ENCODE measurements at places on chromosomes 11 and 22.

- DNase-seq = no peak
Measured at GRCh38 chr11:123377355-123377754, 52.7 kb upstream of the GRAMD1B start.

DNA sequence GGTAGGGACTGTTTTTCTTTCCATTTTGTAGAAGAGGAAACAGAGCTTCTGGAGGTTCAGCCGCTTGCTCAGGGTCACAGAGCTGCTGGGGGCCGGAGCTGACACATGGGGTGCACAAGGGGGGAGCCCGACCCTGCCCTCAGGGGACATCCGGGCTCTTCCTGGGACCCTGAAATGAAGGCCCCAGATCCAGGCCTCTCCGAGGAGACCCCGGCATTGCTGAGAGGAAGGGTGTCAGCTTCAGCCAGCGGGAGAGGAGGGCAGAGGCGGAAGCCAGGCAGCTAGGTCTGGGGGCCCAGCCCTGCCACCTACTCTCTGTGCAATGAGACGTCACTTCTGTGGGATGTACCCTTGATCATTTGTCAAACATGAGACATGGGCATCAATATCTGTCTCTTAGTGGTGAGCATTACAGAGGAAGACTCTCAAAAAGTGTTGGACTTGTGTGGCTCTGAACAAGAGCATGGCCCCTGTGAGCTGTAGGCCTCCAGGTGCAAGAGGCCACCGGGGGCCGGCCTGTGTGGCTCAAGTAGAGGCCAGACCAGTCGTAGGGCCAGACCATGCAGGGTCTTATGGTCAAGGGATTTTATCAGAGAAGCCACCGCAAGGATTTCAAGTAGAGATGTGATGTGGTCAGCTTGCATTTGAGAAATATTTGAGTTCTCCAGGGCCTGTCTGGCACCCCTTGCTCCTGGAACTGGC, 10.3 kb downstream of the MPPED1 start:
- no peak for DNase-seq

DNA sequence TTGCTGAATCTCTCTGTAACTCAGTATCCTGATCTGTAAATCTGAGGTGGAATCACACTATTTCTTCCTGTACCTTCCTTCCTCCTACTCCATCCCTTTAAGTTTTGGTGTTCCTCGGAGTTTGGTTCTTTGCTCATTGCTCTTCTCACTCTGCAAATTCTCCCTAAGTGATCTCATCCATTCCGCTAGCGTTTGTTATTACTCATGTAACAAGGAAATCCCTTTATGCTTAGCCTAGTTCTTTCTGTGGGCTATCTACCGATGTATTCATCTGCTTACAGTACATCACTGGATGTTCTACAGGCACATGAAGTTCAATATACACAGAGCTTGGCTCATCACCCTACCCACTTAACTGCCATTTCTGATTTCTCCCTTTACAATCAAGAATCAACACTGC, 1.6 kb upstream of the CEP295 start:
- DNase-seq = no peak

GRCh38 chr11:26943636-26944035, 50.3 kb upstream of the FIBIN start:
- DNase-seq = no peak

DNA sequence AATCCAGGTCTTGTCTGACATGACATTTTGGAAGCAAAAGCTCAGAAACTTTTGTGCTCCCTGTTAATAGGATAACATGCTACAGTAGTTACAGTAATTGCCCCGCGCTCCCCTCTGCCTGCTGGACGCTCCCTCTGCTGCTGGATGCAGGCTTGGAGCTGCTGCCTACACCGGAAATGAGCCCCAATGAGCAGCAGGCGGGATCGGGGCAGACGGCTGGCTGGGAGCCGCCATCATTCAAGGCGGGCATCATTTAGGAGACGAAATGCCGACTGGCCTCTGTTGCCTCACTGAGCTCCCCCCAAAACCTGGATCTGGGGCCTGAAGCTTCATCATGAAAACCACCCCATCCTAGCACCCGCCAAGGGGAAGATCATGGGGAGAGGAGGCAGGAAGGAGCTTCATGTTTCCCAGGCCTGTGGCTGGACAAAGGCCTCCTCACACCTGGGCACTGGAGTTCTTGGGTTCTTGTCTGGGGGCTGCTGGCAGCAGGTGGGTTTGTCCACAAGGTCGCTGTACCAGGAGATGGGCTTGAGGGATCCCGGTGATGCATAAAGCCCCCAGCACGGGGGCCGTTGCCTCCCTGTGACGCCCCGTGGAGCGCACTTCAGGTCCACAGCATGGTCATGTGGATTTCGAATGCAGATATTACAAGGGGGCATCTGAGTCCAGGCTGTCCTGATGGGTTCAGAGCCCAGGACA, 664.3 kb downstream of the BRD1 start:
- no peak for DNase-seq

DNA sequence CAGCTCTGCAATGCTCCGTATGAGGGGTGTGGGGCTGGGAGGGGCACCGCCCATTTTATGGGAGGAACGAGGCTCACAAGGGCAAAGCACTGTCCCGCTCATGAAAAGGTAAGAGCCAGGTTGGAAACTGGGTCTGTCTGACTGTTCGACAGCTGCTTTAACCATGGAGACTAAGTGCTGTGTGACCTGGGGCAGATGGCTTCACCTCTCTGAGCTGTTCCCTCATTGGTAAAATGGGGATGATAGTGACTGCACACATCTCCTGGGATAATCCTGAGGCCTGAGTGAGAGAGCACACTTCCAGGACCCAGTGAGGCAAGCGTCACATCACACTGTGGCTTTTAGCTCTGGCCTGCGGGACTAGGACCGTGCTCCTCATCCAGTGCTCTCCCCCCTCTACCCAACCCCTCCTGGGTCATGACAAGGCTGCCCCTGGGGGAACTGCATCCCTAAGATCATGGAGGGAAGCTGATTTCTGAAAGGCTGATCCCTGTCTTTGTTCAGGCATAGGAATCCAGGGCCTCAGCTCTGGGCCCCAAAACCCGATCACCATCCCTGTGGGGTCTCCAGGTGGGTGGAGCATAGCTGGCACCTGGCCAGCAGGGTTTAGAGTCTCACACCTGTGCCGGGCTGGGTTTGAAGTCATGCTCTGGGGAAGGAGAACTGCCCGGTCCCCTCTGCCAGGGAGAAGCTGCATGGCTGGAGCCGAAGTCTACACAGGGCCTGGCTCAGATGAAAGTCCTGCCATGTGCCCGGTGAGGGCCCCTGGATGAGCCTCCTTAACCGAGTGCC, 21.3 kb downstream of the FGF3 start:
- DNase-seq = no peak

DNA sequence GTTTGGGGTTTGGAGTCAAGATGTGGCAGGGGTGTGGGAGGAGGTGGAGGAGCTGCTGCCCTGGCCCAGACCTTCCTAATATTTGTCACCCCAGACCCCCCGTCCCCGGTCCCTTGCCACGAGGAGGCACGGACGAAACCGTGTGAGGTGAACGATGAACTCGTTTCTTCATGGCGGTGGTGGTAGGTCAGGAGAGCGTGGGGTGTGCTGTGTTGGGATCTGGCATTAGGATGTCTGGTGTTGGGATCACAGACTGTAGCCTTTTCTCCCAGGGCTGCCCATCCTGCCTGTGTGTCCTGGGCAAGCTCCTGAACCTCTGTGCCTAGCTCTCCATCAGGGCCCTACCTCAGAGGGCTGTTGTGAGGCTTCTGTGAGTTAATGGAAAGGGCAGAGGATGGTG, 8.4 kb downstream of the MAPK8IP2 start:
- no peak for DNase-seq

GRCh38 chr11:117923773-117924172, 5.4 kb downstream of the TMPRSS13 start:
- no peak for DNase-seq

- DNase-seq = no peak
Measured at GRCh38 chr22:33898121-33898520, 22.2 kb downstream of the LARGE1 start.

GRCh38 chr22:46587492-46588278, 32.5 kb upstream of the GRAMD4 start:
- no peak for DNase-seq

- DNase-seq = no peak
Measured at GRCh38 chr11:101880222-101880621, 34.6 kb upstream of the CEP126 start.

DNA sequence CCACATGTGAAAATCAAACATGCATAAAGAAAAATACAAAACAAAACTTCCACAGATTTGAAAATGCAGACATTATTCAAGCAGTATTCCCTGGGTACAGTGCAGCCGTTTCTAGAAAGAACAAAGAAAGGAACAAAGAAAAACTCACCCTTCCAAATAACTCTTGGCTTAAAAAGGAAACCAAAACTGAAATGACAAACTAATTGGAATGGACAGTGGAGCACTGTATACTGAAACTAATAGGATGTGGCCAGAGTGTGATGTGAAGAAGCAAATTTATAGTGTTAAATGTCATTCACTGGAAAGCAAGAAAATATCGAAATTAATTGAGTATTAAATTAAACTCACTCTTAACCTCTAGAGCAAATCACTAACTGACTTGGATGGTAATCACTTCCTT, 55.4 kb downstream of the QSER1 start:
- DNase-seq = no peak

- DNase-seq = no peak
Measured at GRCh38 chr11:119284344-119285157, 32.4 kb downstream of the MCAM start.

- DNase-seq = no peak
Measured at GRCh38 chr11:64333556-64333955, 6.4 kb upstream of the CCDC88B start.

- peak; percentile 37 for DNase-seq
Measured at GRCh38 chr22:38973289-38974169, 8.6 kb upstream of the APOBEC3B start.

DNA sequence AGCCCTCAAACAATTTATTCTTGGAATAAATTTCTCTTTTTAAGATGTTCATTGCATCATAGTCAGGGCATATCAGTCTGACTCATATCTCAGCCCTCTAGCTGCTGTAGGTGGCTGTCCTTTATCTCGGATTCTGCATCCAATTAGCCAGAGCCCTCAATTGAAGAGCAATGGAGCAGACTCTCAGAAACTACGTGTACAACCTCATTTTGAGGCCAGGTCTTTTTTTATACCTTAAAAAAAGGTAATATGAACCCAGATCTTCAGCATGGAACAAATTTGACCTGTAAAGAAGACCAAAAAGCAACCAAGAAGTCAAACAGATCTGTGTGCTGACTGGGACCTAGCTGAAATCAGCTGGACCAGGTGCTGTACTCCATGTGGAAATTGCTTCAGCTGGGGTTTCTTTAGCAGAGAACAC, 8.7 kb downstream of the OR52A5 start:
- DNase-seq = no peak

DNA sequence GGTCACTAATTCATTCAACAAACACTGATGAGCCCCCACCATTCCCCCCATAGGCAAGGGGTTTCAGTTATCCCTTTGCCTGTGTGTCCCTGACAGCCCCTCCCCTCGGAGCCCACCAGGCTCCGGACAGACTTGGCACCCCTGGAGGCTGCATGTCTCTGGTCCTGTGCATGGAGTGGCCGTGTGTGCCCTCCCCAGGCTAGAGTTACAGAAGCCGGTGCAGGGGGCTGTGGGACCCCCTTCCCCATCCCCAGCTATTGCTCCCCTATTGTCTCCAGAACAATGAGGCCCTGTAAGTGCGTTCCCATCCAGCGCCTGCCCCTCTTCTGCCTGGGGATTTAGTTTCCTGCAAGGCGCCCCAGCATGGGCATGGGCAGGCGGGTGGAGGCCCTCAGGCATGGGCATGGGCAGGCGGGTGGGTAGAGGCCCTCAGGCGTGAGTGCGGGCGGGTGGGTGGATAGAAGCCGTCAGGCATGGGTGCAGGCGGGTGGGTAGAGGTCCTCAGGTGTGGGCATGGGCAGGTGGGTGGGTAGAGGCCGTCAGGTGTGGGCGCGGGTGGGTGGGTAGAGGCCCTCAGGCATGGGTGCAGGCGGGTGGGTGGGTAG, 1.5 kb downstream of the MUC2 start:
- DNase-seq = no peak

DNA sequence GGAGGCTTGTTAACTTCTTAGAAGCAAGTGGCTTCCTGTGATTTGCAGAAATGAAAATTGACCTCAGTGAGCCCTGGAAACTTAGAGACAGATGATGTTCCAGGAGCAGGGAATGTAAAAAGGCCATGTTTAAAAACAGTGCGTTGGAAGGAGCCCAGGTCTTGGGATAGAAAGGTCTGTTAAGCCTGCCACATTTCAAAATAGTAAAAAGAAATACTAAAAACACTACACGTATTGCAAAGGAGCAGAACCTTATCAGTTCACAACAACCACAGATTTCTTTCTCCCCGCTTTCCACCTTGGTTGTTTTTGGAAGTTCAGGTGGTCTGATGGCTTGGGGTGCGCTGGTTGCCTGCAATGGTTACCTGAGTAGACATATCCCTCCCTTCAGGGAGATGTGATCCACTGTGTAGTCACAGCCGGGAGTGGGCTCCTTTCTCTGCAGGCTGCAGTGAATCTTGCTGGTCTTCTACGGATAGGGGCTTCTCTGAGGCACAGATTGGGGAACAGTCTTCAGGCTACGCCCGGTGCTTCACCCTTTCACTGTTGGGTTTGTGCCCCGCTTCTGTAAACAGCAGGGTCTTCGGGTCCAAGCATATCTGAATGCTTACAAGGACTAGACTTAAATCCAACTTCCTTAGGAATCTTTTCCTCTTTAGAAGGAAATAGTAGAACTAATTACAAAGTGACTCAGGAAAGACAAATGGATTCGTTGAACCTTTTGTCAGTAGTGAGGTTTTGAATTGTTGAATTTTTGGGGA, 1.9 kb downstream of the TEAD1 start:
- DNase-seq = no peak

DNA sequence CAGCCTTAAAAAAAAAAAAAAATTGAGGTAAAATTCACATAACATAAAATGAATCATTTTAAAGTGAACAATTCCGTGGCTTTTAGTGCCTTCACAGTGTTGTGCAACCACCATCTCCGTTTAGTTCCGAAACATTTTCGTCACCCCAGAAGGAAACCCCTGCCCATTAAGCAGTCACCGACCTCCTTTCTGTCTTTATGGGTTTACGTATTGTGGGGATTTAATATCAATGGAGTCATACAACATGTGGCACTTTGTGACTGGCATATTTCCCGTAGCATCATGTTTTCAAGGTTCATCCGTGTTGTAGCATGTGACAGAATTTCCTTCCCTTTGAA, 65.5 kb downstream of the BCR start:
- DNase-seq = no peak

- DNase-seq = no peak
Measured at GRCh38 chr11:2807801-2808241, 77.8 kb downstream of the CDKN1C start.
